ENCODE measurements at places on chromosomes 7 and 10.

DNA sequence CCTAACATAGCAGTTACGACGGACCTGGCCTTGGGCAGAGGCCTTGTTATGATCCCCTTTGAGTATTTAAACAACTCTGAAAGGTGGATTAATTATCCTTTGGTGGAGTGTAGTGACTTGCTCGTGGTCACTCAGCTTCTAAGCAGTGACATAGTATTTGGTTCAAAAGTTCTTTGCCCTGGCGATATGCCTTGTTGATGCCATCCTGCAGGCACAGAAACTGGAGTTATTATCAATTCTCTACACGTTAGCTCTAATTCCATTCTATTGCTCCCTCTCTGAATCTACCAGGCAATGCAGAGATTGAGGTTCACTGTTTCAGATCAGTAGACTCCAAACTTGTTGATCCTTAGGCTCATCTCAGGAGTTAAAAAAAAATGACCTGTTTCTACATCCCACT is 32.5 kb upstream of the ELMO1 start:
- DNase-seq, result no peak

GRCh38 chr10:103595933-103596726 is 102.6 kb downstream of the NEURL1 start:
- no peak for DNase-seq

DNA sequence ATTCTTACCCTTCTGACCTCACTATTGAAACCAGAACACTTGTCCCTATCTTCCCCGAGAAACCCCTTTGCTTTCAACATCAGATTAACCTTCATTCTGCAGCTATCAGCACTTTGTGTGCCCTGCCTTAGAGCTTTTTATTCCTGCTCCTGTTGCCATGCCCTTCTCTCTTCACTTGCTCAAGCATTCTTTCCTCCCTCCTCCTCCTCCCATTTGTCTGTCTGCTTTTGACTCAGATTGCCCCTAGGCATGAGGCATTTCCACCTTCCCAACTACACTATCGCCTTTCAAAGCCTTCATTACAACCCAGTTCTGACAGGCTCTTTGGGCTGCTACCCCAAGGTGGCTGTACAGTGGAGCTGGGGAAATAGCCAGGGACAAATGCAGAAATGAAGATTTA is 143.3 kb downstream of the SLC25A13 start:
- DNase-seq, result no peak

DNA sequence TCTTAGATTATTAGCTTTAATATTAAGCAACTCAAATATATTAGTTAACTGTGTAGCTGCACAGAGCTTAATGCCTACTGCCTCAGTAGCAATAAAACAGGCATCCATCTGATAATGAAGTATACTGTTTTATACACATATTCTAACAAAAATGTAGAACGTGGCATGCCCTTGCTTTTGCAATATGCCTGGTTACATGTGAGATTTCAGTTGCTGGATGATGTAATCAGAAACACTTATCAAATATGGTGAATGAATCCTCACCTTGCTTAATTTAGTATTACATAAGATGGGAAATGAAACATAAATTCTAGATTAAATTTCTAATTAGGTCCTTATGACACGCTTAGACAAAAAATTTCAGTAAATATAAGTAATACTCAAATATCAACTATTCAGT is 8.0 kb downstream of the DNAJC1 start:
- no peak for DNase-seq

All from naive thymus-derived CD4-positive, alpha-beta T cell (primary cell).